Suppressor macrophage treated with lipopolysaccharide for 4 hours (primary cell): ENCODE measurements at places on chromosomes 7 and 10.

DNA sequence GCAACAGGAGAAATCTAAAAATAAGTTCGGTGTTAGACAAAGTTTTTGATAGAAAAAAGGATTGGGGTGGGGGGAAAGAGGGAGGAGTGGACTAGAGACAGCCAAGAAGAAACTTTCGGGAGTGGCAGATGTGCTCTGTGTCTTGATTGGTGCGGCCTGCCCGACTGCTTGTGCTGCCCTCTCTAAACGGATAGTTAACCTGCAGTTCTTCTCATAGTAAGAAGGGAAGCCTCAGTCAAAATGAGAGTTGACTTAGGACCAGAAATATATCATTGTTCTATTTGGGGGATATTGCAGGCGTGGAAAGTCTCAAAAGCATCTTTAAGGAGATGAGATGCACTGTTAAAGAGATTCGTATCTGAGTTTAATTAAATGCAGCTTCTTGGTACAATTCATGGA, 39.3 kb downstream of the UBE3C start:
- no peak for DNase-seq

GRCh38 chr10:82811621-82812020, 936.6 kb downstream of the NRG3 start:
- DNase-seq, result peak; percentile 14

DNA sequence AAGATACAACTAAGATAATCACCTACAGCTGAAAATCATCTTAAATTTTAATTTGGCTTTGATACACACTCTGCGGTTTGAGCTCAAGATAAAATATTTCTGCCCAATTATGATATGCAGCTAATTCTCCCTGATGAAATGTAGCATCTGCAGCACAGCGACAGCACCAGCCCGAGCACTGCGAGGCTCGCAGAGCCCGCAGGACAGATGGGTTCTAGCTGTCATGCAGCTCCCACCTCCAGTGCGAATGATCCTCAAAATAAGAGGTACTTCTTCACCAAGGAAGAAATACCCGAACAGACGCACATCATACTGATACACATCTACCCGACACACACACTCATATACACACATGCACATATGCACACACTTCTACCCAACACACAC, 457.6 kb downstream of the PTPRN2 start:
- DNase-seq, result no peak

DNA sequence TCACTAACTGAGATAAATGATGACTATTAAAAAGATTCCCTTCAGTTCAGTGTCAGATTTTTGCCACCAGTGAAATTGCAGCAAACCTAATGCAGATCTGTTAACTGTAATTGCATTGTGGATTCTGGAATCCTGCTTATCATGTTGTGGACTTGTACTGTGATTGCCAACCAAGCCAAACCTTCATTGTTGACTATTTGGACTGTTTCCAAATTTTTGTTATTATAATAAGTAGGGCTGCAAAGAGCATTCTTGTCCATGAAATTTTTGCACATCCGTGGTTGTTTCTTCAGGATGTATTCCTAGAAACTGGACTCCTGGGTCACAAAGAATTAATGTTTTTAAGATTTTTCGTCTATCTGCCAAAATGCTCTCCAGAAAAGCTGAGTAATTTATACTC, 281.6 kb upstream of the ZMIZ1 start:
- DNase-seq, result no peak

DNA sequence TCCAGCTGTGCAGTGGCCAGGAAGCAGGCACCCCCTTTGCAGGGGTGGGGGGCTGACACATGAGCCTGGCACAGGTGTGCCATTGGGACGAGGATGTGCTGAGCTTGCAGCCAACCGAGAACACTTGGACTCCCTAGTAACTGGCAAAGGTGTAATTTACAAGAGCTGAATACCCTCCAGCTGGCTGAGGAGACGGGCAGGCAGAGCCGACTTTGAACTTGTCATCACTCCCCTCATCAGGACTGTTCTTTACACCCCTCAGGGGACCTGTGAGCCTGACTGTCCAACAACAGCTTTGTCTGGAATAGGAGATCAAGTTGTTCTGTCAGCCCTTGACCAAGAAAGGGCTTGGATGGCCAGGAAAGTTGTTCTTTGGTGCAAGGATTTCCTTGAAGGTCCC, 61.2 kb downstream of the CDH23 start:
- no peak for DNase-seq

DNA sequence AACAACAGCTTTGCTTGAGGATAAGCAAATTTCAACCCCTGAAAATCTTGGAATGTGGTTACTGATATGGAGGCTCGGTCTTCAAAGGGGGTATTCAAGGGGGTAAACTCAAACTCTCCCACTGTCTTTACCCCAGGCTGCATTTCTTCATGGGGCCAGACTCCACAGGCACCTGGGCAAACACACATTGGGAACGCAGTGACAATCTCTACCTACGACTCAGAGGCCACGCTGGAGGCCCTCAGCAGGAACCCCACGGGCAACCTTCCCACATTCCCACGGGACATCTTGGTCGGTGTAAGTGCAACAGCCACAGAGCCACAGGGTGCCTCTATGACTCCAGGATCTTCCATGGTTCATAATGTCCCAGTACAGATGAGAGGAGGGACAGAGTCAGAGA, 2.2 kb upstream of the INSIG1 start:
- no peak for DNase-seq

GRCh38 chr7:134254311-134254710, 62.4 kb downstream of the SLC35B4 start:
- peak; percentile 35 for DNase-seq

DNA sequence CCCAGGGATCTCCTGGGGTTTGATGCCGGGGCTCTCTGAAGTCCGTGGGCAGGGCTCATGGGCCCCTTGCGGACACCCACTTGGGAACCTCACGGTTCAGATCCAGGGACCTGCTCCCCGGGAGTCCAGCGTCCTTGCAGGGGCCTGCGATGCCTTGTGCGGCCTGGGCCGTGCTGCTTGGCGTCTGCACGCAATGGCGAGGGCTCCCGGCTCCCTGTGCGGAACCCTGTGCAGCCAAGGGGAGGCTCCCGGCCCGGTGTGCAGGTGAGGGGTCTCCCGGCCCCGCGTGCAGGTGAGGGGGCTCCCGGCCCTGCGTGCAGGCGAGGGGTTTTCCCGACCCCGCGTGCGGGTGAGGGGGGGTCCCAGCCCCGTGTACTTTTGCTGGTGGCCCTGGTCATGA, 146.7 kb downstream of the DNAJB6 start:
- no peak for DNase-seq

- DNase-seq, result peak; percentile 27
These were observed 38.6 kb downstream of the ZNRF2 start for GRCh38 chr7:30323006-30323355.

- DNase-seq, result no peak
These were observed 109.3 kb upstream of the HPS1 start for GRCh38 chr10:98556061-98556460.

DNA sequence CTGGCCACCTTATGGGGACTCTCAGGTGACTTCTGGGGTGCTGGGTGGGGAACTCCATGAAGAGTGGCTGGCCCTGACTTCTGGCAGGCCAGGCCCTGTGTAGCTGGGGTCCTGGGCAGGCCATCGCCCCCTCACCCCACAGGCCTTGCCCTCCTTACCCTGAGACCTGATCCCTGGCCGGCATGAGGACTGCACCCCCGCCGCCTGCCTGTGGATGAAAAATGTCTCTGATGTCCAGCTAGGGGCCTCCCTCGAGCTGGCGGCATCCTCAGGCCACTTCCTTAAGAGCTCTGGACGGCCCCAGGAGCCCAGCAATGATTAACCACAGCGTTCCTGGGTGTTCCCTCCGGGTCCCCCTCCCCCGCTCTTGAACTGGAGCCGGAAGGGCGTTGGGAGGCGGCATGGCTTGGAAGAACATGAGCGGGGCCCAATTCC, 31.8 kb upstream of the SHH start:
- no peak for DNase-seq

GRCh38 chr7:72055426-72055825, 356.7 kb downstream of the CALN1 start:
- no peak for DNase-seq

- DNase-seq, result no peak
These were observed 112.7 kb downstream of the TCERG1L start for GRCh38 chr10:131198843-131199242.

GRCh38 chr7:50073093-50073492, 20.0 kb downstream of the ZPBP start:
- DNase-seq, result no peak

DNA sequence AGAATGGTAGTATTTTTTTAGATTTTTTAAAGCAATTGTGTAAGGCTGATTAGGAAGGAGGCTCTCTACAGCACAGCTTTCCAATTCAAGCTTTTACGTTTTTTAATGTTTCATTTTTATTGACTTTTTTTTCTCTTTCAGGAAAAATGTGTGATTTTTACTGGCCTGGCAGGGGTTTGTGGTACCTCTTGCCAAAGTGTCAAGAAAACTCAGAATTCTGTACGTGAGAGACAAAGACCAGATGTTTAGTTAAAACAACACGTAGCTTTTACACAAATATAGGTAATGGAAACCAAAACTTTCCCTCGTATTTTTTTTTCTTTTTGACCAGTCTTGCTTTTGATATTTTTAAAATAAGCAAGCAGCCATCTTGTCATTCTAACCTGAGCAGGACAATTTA, 6.0 kb upstream of the NPVF start:
- no peak for DNase-seq

- no peak for DNase-seq
These were observed 5.0 kb upstream of the NDUFB2 start for GRCh38 chr7:140691376-140692045.

- no peak for DNase-seq
These were observed 86.4 kb upstream of the PRKG1 start for GRCh38 chr10:50987934-50988333.

GRCh38 chr7:120867932-120868331, 10.0 kb upstream of the TSPAN12 start:
- peak; percentile 3 for DNase-seq

DNA sequence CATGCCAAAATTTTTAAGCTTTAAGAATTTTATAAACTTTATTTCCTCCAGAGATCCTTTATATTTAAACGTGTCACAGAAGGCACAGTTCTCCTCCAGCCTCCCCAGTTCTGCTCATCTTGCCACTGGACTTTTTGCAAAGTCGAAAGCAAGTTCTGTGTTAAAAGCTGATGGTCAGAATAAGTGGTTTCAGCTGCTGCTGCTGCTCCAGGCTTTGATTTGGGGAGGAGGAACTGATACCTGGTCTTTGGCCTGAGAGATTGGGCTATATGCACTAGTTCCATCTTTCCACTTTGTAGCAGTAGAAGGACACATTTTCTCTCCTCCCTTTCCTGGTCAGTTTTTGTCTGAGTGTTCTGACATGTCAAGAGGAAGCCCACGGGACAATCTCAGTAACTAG, 435.9 kb upstream of the PHF14 start:
- no peak for DNase-seq

GRCh38 chr7:108181073-108181985, 51.2 kb upstream of the LAMB4 start:
- peak; percentile 56 for DNase-seq

DNA sequence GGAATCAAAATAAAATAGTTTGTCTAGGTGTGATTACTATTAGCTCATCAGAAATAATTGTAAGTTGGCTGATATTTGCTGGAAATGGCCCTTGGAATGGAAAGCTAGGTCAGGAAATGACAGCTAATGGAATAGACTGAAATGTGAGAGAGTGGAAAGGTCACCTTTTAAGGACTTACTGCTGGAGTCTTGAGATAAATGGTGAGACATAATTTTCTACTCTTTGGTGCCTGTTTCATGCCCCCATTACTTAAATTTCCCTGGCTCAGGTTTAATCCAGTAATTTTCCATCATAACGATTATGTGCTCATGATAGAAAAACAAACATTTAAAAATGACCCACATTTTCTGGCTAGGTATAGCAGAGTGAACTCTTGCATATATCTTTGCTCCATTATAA, 123.6 kb downstream of the ADAM22 start:
- no peak for DNase-seq

GRCh38 chr10:113491967-113492565, 60.8 kb upstream of the HABP2 start:
- DNase-seq, result no peak

DNA sequence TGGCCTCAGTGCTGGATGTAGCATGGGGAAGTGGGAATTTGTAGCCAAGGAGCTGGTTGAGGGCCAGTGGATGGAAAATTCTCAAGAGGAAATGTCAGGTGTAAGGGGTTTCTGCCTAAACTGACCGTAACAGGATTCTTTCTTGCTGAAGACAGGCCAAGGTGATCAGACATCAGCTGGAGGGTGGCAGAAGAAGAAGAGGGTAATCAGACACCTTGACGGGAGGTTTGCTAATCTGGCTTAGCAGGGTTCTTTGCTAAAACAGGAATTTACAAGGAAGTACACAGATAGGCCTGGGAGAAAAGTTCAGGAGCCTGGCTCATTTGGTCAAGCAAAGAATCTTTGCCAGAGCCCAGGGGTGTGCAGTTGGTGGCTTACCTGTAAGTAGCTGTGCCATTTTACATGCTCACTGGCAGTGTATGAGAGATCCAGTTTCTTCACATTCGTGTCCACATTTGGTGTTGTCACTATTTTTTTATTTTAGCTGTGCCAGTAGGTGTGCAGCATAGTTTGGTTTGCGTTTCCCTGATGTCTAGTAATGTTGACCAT, 73.7 kb downstream of the BMPR1A start:
- no peak for DNase-seq

GRCh38 chr7:151386301-151387160, 23.3 kb downstream of the WDR86 start:
- DNase-seq, result no peak

- DNase-seq, result no peak
These were observed 117.4 kb downstream of the ELAPOR2 start for GRCh38 chr7:86942081-86942480.

- no peak for DNase-seq
These were observed 35.3 kb downstream of the CDC14C start for GRCh38 chr7:48959676-48960075.

DNA sequence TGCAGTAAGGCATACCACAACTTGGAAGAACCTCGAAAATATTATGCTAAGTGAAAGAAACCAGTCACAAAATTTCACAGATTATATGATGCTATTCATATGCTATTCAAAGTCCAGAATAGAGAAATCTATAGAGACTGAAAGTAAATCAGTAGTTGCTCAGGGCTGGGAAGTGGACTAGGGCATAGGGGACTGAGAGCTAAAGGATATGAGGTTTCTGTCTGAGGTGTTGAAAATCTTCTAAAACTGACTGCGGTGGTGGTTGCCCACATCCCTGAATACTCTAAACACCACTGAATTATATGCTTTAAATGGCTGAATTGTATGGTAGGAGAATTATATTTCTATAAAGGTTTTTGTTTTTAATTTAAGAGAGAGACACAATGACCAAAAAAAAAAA, 161.3 kb downstream of the ELAPOR2 start:
- no peak for DNase-seq

GRCh38 chr10:33455029-33455428, 120.6 kb upstream of the NRP1 start:
- DNase-seq, result no peak

GRCh38 chr10:133260895-133261725, 15.6 kb downstream of the ADAM8 start:
- peak; percentile 64 for DNase-seq

GRCh38 chr10:34380856-34381255, 434.2 kb downstream of the PARD3 start:
- no peak for DNase-seq

- DNase-seq, result peak; percentile 41
These were observed 50.5 kb upstream of the FOXK1 start for GRCh38 chr7:4631380-4632179.

- no peak for DNase-seq
These were observed 16.5 kb downstream of the MDH2 start for GRCh38 chr7:76064208-76064970.

GRCh38 chr7:41491883-41492471, 210.9 kb downstream of the INHBA start:
- no peak for DNase-seq
